ENCODE measurements at places on chromosomes 6 and 20.

DNA sequence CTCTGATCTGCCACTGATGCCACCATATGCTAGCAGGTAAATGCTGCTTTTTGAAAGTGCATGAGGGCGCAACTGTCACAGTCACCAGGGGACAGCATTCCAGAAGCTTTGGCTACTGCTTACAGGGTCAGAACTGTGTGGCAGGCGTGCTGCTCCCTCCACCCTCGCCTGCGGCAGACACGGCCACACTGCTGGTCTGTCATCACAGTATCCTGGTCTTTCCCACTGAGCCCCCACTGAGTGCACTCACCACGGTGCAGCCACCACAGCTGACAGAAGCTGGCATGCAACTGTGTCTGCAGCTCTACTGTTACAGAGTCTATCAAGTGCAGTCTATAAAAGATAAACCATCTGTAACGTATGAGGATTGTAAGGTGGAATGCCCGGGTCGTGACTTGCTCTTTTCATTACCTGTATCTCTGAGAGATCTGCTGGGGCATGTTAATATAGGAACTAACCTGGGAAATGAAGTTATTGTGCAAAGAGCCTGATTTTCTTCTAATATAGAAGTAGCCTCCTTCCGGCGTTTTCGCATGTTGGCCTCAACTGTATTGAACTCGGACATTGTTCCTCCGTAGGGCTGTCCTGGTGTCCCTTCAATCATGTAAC lies 24.5 kb downstream of the GCLC start:
- no peak for DNase-seq

GRCh38 chr6:154488802-154489437 lies 21.6 kb downstream of the CNKSR3 start:
- DNase-seq, result no peak

GRCh38 chr6:6351511-6352025 lies 31.1 kb upstream of the F13A1 start:
- no peak for DNase-seq

DNA sequence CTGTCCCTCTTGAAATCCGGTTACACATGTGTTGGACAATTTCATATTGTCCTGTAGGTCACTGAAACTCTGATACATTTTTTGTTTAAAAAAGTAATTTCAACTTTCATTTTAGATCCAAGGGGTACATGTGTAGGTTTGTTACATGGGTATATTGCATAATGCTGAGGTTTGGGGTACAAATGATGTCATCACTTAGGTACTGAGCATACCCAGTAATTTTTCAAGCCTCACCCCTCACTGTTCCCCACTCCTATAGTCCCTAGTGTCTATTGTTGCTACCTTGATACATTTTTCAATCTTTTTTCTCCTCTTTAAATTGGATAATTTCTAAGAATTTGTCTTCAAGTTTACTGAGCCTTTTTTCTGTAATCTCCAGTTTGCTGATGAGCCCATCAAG lies 483.0 kb downstream of the DHX35 start:
- no peak for DNase-seq

- peak; percentile 16 for DNase-seq
Measured at GRCh38 chr6:50816115-50816675, 2.5 kb upstream of the TFAP2B start.

DNA sequence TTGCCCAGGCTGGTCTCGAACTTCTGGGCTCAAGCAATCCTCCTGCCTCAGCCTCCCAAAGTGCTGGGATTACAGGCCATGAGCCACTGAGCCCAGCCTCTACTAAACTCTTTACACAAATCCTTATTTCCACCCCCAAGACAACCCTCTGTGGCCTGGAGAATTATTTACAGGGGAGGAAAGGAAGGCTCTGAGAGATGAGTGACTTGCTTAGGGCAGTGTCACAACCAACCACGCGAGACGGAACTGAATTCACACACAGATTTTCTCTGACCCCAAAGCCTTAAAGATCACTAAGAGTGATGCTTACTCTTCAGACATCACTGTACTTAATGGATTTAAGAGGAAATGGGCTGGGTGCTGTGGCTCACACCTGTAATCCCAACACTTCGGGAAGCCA lies 86.2 kb downstream of the RIPOR3 start:
- DNase-seq, result no peak

DNA sequence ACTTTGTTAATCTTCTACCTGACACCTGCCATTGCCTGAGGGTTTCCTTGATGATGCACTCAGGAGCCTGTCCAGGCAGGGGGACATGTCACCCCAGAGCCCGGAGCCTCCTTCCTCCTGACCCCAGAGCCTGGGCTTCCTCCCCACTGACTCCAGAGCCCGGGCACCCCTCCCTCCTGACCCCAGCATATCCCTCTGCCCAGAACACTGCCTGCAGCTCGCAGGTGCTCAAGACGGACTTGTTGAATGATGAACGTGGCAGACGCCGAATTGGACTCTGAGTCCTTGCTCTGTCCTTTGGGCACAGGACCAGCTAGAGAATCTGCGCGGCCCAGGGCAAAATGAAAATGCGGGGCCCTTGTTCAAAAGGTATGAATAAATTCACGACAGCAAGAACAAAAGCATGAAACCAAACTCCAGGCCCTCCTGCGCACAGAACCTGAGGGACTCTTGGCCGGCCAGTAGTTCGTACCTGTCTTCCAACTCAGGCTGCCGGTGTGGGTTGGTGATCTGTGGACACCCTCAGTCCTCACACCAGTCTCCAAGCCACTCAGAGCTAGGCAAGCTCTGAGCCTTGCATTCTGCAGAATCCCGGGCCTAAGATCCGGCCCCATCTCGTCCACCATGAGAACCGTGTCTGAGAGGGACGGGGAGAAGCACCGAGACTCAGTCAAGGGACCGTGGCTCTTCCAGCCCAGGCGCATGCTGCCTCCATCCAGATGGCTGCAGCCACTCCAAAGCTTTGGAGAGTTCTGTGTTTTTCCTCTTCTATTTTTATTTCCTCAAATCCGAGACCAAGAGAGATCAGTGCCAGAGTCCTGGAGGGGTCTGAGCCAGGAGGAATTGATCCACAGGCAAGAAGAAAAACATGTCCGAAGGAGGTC lies 104.7 kb downstream of the BMP7 start:
- DNase-seq, result no peak

- DNase-seq, result no peak
Measured at GRCh38 chr6:68144667-68145066, 490.4 kb upstream of the ADGRB3 start.

DNA sequence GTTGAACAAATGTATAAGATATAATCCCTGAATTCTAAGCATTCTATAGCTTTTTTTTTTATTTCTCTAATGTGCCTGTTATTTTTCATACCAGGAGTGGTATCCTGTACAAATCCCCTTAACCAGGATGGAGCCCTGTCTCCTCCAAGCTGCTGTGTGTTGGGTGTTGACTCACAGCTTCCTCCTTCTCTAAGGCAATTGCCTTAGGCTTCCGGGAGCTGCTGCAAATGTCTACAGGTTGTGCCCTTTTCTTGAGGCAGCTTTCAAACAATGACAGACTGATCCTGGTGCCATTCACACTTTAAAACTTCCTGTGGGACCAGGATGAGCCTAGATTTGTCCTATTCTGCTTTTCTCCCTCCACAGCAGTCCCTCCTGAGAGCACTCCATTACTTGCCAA lies 173.2 kb downstream of the BTBD3 start:
- no peak for DNase-seq

- DNase-seq, result no peak
Measured at GRCh38 chr20:58522666-58523065, 7.5 kb upstream of the APCDD1L start.

DNA sequence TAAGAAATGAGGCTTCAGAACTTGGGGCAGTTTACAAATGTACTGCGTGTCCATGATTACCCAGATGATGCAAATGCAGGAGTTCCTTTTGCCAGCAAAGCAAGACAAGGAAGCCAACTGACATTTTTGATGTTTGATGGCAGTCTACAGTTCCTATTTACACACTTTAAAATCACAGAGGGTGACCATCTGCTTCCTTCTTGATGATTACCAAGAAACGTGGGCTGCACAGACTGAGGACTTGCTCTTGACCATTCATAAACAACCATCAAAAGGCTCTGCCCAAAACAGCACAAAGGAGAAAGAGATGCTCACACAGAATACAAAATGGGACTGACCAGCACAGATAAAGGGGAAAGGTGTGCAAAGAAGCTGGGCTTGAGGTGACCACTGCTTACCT lies 79.8 kb upstream of the TRAF3IP2 start:
- no peak for DNase-seq

- no peak for DNase-seq
Measured at GRCh38 chr6:5214570-5215052, 46.1 kb downstream of the LYRM4 start.

DNA sequence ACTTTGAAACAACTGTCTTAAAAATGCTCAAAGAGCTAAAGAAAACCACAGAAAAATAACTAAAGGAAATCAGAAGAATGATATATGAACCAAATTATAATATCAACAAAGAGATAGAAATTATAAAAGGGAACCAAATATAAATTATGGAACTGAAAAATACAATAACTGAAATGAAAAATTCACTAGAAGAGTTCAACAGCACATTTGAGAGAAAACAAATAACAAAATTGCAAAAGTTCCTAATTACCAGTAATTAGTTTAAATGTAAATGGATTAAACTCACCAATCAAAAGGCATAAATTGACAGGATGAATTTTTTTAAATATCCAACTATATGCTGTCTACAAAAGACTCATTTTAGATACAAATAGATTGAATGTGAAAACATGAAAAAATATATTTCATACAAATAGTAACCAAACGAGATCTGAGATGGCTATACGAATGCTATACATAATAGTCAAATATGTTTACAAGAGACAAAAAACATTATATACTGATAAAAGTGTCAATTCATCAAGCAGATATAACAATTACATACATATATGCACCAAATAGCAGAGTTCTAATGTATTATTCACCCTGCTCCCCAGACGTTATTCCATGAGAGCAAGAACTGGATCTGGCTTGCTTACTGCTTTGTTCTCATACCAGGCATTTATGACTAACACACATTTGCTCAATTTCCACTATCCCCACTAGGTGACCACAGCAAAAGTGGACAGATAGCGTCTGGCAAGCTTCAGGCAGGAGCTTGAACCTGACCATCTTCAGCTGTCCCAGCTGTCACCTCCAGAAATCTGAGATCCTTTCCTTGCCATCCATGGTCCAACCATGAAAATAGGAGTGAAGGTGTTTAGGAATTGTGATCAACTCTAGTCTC lies 72.4 kb upstream of the SIRPA start:
- no peak for DNase-seq

DNA sequence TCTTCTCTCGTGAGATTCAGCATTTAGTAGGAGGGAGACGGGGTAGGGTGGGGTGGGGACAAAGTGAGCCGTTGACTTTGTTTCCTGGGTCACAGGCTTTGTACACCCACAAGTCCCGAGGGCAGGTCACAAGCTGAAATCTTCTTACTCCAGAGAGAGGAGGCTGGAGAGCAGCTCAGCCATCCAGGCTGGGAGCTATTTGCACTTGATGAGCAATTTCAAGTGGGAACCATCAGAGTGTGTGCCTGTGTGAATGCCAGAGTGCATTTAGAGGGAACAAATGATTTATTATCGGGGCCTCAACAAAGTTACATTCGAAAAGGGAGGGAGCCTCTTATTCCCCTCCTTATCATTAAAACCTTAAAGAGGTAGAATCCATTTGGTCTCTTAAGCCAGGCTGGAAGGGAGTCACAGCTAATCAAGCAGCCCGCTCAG lies 155.7 kb upstream of the JARID2 start:
- DNase-seq, result no peak

GRCh38 chr6:161716176-161716575 lies 442.3 kb upstream of the AGPAT4 start:
- no peak for DNase-seq
